ENCODE measurements at places on chromosomes 3 and 15.

GRCh38 chr15:49424954-49425353, 1.9 kb downstream of the FGF7 start:
- DNase-seq: no peak

GRCh38 chr3:196354132-196354531, 15.9 kb upstream of the TM4SF19 start:
- DNase-seq: no peak

DNA sequence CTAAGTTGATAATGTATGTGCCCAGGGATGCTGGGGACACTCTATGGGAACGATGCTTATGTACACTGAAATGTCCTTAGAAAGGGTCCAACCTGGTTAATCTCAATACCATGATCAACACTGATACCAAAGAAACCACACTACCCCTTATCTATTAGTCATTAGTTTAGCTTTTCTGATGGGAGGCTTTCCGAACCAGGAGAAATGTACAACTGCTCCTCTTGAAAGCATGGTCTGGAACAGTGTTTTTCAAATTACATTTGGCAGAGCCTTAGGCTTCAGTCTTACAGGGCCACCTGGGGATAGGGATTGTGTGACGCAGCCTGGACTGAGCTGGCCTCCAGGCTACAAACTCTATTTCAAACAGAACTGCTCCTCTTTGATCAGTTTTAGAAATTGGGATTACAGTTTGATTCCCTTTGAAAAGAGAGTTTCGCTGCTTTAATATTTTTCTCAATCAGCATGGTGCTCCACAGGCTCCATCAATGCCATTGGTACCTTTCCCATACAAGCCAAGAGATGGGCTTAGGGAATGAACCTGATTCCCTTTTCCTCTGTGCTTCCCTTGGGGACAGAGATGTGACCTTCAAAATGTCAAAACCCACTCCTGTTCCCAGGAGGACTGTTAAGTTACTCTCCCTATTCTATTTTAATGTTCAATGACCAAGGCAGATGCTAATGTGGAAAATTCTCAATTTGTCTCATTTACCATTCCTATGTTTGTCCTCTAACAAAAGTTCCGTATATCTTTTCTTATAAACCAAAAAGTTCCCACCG, 296.0 kb upstream of the ADAMTS9 start:
- DNase-seq: no peak

GRCh38 chr15:33808720-33809457, 159.4 kb upstream of the CHRM5 start:
- no peak for DNase-seq

DNA sequence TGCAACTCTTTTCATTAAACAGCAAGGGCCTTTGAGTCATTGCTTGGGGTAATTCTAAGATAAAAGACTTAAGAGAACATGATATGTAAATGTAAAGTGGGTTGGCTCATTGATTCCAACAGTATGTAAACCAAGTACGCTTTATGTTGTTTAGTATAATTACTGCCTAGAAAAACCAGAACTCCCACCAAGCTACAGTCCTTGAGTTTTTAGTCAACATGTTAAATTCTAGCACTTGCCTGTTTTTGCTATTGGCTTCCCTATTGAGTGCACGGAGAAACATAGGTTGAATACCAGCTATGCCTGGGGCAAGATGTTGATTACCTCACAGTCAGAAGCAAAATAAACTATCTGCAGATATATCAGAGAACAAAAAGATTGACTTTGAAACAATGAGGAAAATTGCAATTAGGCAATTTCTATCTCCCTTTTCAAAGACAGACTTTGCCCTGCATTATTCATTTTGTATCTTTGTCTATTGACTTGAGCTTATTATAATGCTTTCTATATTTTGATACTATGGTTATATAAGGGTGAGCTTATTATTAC, 179.3 kb downstream of the ZPLD1 start:
- DNase-seq: no peak

DNA sequence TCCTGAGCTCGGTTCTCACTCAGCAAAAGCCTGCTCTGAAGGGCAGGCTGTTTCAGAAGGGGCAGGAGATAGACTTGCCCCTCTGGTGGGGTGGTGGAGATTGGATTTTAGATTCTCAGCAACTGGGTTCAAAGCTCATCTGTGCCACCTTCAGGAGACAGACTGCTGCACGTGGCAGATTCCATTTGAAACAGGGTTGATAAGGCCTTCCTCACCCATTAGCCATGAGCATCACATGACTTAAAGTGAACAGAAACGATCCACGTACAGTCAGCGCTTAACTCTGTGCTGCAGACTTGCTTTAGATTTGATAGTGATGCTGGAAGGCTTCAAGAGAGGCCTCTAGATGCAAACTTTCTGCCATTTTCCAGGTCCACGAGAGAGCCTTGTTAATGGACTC, 35.0 kb upstream of the MGLL start:
- DNase-seq: peak; percentile 49

GRCh38 chr15:35827911-35828310, 281.9 kb upstream of the DPH6 start:
- no peak for DNase-seq
